Activated effector memory CD4-positive, alpha-beta T cell treated with Interleukin-2 at 50 U/mL for 16 hours (primary cell): ENCODE measurements at places on chromosomes 12 and 14.
A peak's percentile ranks its signal among the peaks of the same experiment; 100 is the strongest.

DNA sequence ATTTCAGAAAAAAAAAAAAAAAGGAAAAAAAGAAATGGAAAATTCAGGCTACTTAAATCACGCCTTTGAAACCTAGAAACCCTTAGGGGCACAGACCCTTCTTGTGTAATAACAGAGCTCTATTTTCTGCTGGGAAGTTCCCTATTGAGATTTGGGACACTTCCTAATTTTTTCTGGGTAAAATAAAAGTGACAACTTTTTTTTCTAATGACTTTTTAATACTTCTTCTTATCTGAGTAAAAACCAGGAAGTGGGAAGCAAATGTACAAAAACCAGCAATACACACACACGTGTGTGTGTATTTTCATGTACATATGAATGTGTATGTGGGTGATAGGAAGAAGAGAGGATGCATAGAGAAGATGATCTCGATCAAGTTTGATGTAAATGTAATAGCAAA, 35.8 kb downstream of the ETV6 start:
- DNase-seq = no peak

DNA sequence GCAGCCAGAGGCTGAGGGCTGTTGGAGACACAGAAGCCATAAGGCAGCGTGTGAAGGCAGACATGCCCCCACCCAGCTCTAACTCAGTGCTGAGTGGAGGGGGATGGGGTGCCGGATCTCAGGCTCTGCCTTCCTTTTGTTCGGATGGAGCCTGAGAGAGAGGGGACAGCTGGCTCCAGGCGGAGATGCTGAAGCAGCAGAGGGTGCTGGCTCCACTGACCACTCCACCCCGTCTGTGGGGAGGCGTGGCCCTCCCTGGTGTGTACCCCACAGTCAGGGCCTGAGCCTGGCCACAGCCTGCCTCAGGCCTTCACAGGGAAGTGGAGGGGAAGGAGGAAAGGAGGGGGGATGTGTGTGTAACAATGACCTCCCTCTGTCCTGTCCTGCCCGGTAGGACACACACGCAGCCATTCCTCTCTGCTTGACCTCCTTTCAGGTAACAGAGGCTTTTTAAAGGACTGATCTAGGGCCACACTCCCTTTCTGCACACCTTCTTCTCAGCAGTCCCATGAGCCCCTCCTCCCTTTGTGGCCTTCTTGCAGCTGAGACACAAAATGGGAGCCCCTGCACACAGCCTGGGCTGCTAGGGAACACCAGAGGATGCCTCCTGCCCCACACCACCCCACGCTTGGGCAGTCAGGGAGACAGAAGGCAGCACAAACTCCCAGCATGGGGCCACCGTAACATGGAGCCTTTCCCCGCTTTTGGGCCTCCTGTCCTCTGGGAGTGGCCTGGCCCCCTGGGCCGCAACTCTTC, 9.6 kb upstream of the ENDOU start:
- DNase-seq = no peak

DNA sequence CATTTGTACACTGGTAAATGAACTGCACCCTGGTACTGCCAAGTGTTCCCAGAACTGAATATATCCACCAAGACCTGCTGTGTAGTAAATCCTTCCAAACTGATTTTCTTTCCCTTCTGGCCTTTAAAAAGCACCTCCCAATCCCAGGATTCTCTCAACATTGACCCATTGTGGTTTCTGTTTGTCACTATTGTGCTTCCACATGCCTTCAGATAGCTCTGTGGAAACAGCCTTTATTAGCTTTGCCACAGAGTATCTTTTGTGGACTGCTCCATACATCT, 949 bp upstream of the KIF21A start:
- DNase-seq = no peak

DNA sequence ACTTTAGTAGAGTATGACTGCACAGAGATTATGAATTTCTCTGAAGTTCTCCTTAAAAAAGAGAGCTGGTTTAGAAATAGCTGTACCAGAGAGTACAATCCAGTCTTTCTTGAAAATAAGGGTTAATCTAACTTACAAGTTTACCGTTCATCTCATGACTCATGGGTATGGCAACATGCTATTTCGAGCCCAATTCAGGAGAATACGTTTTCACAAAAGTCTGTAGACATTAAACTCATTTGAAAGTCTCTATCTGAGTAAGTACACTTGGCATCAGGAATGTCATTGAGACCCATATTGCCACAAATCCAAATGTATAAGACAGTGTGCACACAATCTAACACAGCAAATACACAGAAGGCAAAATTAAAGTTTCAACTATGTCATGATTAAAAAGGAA, 160.5 kb downstream of the PIK3C2G start:
- DNase-seq = no peak

GRCh38 chr12:14278294-14278953, 87.1 kb upstream of the ATF7IP start:
- DNase-seq = no peak

DNA sequence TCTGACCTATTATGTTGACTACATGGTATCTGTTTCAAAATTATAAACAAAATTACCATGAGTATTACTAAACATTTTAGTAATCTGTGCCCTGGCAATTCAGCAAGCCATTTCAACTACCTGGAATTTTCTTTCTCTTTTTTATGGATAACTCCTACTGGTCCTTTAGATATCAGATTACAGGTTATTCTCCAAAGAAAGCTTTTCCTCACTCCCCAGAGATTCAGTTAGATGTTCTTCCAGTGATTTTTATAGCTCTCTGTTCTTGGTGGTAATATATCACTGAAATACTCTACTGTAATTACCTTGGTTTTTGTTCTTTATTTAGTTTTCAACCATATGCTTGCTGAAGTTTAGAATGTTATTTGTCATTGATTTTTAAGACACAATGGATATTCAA, 930.2 kb upstream of the FOXG1 start:
- no peak for DNase-seq

DNA sequence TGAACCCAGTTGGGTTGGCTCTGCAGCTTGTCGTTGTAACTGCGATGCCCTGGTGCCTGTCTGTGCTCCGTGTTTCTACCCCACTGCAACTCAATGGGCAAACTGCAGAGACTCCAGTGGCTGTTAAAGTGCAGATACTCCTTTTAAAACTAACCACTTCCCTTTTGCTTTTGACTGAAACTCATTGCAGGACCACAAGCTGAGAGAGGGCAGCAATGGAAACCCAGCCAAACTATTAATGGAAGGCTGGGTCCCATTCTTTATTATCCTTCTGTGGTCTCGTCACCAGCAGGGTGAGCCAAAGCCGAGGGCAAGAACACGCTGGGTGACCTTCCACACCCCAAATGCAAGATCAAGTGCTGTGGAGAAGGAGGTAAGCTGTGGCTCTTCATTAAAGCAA, 910.4 kb downstream of the VRK1 start:
- DNase-seq = peak; percentile 22
